Glutamatergic neuron (in vitro differentiated cells): ENCODE measurements at places on chromosomes 11 and 22.

GRCh38 chr11:69157822-69158231 is 2.1 kb downstream of the SMIM38 start:
- DNase-seq, result no peak

DNA sequence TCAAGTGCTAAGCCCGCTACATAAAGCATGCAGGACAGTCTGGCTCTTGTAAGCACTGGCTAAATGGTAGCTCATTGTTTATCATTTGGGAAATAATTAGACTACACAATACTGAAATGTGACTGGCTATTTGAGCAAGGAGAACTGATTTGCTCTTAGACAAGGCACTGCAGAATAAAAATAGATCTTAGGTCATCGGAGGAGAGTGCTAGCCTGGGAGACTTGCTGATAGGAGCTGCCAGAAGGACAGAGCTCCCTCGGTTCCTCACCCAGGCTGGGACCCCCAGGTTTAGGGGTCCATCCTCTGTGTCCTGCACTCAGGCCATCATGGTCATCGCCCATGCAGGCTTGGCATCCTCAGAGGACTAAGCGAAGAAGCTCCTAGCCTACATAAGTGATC is 184.4 kb upstream of the NCAM1 start:
- no peak for DNase-seq

DNA sequence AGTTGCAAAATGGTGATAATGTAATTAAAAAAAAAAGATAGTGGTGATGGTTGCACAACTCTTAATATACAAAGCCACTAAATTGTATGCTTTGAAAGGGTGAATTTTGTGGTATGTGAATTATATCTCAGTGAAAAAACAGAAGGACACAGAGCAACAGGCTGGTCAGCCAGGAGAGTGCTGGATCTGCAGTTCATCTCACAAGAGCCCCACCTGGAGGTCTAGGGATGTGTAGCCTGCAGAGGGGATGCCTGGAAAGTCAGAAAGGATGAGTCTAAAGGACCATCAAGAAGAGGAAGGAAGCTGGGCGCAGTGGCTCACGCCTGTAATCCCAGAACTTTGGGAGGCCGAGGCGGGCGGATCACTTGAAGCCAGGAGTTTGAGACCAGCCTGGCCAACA is 9.0 kb downstream of the POLR3H start:
- peak; percentile 43 for DNase-seq

- no peak for DNase-seq
Observed at GRCh38 chr11:66739983-66740382, 11.0 kb upstream of the SPTBN2 start.

- no peak for DNase-seq
Observed at GRCh38 chr11:129377739-129378138, 2.1 kb downstream of the BARX2 start.

DNA sequence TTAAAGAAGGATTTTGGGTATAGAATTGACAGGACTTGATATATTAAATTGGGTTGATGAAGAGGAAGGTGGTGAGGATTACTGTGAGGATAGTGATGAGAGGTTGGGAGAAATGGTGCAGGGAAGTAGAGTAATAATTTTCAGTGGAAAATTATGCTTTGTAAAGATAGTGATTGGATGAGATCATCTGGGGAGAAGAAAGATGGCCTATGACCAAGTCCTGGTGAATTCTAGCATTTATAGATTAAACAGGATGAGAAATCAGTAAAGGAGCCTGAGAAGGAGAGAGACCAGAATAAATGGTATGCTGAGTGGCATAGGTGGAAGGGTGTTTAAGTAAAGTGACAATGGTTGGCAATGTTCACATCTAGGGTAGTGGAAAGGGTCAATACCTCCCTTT is 15.0 kb downstream of the IPO7 start:
- DNase-seq, result no peak

DNA sequence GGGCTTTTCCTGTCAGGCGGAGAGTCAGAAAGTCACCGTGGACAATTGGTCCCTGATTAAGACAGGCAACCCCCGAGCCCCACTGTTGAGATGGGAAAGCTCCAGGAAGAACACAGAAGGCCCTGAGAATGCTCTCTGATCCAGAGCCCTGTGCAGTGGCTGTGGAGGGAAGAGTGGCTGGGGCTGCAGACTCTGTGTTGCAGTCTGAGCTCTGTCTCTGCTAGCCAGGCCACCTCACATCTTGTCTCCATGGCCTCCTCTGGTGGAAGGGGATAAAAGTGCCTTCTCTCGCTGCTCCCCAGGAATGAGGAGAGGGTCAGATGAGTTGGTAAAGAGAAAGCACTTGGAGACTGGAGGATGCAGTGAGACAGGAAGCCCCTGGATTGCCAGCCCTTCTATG is 141.2 kb downstream of the CEP164 start:
- no peak for DNase-seq

DNA sequence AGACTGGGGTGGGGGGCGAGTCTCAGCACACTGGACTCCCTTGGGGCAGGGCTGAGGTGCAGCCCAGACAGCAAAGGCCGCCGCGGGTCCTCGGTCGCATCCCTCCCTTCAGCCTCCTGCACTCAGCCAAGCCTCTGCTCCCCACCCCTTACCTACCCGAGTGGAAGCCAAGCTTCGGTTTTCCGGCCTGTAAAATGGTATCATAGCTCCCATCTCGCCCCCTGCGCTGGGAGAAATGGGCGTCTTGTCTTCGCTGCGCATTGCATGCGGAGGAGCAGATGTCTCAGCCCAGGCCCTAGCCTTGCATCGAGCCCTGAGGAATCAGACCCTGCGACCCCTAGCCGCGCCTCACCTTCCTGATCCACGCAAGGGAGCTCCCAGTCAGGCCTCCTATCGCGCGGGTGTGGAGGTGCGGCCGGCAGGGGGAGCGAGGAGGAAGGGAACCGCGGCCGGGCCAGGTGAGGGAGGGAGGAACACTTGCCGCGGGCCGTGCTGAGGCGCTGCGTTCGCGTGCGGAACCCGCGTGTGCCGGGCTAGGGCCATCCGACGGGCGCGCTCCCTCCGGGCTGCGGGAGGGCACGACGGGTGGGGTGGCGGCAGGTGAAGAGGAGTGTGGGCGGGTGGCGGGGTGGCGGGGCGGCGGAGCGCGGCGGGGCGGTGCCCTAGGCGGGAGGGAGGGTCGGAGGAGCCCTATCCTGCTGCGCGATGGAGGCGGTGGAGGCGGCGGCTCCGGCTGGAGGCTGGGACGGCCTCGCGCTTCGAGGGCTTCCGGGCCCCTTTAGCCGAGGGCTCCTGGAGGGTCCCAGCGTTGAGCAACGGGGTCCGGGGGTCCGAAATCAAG is 4.1 kb upstream of the TBX1 start:
- DNase-seq, result no peak
